Heart right ventricle (tissue), 16 donors: ENCODE measurements at places on chromosomes 7 and 10.

DNA sequence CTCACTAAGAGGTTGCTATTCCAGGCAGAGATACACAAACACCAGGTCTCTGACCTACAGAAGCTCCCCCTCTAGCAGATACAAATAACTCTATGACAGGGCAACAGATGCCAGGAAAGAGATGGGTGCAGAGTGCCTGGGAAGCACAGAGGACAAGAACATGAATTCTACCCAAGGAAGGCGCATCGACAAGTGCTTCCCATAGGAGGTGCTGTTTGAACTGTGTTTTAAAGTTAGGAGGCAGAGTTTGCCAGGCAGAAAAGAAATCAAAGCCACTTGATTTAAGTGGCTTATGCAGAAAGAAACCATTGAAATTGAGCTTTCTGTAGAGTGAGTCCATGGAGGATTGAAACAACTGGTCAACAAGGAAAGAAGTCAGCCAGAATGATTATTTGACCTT, 35.3 kb upstream of the EGR2 start:
- DNase-seq: no peak

DNA sequence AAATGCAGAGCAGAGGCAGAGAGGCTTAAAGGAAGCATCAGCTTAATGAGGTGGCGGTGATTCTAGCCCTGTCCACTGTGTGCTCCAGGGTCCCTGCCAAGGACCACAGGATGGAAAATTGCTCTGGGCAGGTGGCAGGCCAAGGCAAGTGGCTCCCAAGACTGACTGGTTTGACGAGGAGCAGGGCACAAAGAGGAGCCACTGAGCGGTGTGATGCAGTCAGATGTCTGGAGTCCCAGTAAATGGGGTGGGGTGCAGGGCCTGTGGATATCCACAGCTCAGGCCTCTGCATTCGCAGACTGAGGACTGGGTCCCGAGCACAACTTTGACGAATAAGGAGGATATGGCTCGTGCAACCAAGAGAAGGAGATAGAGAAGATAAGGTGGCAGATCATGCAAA, 385.6 kb downstream of the PLXNA4 start:
- no peak for DNase-seq

GRCh38 chr10:133400624-133401424, 6.9 kb downstream of the MTG1 start:
- no peak for DNase-seq

GRCh38 chr7:120877701-120878100, 19.8 kb upstream of the TSPAN12 start:
- DNase-seq: no peak

GRCh38 chr7:21944616-21945453, 864 bp downstream of the CDCA7L start:
- DNase-seq: no peak

DNA sequence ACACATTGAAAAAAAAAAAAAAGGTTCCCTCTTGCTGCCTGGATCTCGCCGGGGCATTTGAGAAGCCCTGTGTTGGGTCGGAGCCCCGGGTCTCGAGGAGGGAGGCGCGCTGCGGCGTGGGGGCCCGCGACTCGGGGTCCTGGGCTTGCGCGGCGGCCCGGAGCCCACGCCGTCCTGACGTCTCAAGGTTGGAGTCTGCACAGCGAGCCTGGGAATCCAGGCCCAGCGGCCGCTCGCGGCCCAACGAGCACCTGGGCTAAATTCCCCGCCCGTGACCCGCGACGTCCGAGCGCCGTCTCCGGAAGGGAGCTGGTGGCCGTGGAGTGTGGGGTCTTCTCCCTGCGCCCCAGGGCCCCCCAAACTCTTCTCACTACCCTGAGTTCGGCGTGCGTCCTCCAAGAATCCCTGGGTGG, 1.4 kb upstream of the CTBP2 start:
- DNase-seq: peak; percentile 39

DNA sequence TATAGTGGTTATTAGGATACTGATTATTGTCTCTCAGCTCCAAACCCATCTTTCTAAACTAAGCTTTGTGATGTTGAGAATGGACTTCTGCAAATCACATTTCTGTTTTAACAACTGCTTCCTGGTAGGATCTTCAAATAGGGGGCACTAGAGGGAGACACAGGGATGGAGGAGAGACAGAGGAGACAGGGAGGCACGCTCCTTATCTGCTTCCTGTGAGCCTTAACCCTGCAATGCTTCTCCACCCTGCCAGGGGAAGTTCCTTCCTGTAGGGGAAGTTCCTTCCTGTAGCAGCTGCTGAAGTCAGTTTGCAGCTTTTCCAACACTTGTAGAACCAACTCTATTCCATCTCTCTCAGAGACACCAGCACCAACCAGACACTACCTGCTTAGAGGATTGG, 847.2 kb downstream of the CCSER2 start:
- no peak for DNase-seq

GRCh38 chr10:43684292-43684559, 35.5 kb upstream of the ZNF32 start:
- no peak for DNase-seq

DNA sequence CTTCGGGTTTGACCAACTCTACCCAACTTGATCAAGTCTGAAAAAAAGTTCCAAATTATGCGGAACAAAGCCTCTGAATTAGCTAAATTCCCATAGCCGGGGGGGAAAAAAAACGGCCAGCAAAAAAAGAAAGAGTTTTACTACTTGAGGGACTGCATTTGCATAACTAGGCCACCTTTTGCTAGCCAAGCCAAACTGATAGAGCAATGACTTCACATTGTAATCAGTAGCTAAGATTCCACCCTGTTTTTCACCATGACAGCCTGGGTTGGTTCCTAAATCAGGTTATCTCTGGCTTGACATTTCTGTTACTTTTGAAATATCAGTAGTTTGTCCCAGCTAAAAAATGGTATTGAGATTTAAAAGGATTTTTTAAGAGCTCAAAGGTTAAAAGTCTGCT, 31.4 kb upstream of the CREB3L2 start:
- no peak for DNase-seq
